ENCODE measurements at places on chromosomes 1 and 21.

DNA sequence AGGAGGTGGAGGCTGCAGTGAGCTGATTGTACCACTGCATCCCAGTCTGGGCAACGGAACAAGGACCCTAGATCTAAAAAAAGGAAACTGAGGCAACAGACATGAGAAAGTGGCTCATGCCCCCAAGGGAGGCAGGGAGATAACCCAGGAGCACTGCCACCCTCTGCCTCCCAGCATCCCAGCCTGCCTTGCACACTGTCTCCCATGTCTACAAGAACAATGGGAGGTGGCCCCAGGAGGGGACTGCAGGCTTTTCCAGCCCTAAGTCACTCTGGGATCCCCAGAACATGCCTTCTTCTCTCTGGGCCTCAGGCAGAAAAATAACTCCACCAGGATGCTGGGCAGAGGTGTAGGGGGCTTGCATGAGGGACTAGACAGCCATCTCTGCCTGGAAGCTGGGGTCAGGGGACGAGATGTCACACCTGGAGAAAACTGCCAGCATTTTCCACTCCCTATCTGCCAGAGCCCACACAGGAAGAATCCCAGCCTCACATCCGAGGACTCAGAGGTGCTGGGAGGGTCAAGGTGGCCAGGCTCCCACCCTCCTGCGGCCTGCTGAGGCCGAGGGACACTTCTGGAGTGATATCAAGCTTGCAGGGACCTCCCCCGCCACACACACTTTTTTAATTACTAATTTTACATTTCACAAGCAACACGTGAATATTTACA is 21.4 kb downstream of the RUNX3 start:
- peak; percentile 7 for DNase-seq

DNA sequence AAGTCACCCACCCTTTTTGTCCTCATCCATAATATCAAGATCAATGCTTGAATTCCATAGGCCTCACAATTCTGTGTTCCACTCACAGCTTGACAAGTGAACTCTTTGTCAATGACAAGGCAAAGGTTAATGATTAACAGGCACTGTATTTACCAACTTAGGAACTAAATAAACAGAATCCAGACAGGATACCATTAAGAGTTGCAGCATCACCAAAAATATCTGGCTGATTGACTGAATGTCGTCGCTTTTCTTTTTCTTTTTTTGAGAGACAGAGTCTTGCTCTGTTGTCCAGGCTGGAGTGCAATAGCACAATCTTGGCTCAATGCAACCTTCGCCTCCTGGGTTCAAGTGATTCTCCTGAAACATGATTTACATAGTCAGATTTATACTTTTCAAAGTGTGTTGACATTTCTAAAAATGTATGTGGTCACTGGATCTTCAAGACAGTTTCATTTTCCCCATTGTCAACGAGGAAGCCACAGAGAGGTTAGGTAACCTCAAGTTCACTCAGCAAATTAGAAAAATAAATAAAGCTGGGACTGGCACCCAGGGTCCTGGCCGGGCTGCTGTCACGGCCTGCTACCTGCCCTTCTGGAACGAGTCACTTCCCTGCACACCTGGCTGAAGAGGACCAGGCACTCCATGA is 81.0 kb downstream of the PDE9A start:
- DNase-seq, result no peak

GRCh38 chr21:42157606-42158310 is 61.2 kb upstream of the ABCG1 start:
- no peak for DNase-seq

DNA sequence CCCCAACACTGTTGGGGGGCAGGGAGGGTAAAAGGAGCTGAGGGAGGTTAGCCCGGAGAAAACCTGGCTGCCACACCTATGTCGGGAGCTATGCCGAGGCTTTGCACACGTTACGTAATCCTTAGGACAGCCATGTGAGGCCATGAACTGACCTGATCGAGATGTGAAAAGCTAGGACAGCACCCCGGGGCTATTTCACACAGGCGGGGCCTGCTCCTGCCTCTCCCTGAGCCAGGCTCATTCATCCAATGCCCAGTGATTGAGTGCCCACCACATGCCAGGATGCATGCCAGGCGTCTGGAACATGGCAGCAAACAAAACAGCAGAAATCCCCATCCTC is 30.2 kb downstream of the LDLRAP1 start:
- no peak for DNase-seq

GRCh38 chr1:46448109-46448911 is 41.3 kb upstream of the DMBX1 start:
- DNase-seq, result no peak

GRCh38 chr1:86218859-86219258 is 62.3 kb upstream of the COL24A1 start:
- DNase-seq, result no peak

DNA sequence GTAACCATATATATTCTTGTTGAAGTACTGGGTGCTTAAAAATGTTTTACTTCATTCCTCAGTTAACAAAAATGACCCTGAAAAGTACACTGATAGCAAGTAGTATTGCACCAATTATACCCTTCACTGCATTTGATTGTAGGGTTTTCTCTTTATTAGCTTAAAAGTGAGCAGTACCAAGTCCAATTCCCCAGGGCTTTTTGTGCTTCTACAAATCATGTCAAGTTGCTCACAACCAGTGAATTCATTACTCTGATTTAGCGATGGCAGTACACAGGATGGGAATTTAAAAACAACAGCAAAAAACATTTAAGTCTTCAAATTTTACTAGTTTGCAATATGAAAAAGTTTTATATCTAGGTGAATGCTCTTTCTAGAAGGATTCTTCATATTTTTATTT is 436.4 kb downstream of the PTBP2 start:
- no peak for DNase-seq

DNA sequence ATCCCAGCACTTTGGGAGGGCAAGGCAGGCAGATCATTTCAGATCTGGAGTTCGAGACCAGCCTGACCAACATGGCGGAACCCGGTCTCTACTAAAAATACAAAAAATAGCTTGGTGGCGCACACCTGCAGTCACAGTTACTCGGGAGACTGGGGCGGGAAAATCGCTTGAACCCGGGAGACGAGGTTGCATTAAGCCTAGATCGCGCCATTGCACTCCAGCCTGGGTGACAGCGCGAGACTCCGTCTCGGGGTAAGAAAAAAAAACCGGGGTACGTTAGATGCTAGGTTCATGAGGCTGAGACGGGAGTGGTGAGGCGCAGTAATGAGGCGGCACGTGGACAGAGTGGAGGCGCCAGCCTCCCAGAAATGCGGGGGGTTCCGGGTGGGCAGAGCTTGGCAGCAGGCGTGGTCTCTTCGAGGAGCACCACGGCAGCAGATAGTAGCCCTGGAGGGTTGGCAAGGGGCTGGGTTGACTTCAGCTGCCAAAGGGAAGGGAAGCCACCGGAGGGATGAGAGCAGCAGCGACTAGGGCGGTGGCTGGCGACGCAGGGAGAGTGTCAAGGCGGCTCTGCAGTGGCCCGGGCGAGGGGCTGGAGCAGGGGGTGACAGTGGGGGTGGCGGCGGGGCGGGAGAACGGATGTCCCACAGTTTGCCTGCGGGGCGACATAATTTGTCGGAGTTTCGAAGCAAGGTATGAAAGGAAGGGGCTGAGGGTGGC is 832 bp downstream of the MRPL20 start:
- no peak for DNase-seq

DNA sequence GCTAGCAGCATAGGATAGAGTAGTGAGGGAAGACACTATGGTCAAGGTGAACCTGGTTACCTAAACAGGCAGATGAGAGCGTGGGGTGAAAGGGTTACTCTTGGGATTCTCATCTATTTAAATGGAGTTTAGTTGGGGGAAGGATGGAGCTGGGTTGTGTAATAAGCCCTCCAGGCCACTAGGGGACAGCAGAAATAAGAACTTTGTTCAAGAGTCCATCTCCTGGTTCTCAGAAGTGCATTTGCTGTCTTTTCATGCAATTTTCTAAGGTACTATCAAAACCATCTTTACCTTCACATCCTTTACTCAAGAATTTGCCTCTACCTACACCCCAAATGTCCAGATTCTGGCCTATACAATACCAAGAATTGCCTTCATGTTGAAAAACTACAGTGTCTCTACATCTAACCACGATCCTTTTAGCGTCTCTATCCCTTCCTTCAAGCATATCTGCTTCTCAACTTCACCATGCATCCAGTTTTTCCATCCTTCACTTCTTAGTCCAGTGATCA is 28.0 kb downstream of the SLAMF1 start:
- DNase-seq, result peak; percentile 59

All from activated CD4-positive, alpha-beta memory T cell treated with anti-CD3 and anti-CD28 coated beads for 36 hours (primary cell).